ENCODE measurements at places on chromosomes 5 and 9.

GRCh38 chr9:70921136-70921535 lies 200.3 kb downstream of the TRPM3 start:
- no peak for DNase-seq

GRCh38 chr5:129767927-129768380 lies 20.1 kb downstream of the MINAR2 start:
- DNase-seq: peak; percentile 63

GRCh38 chr5:62488531-62488930 lies 76.0 kb downstream of the IPO11 start:
- DNase-seq: no peak

GRCh38 chr9:113957821-113958341 lies 81.8 kb downstream of the ZNF618 start:
- DNase-seq: no peak

- DNase-seq: no peak
Observed at GRCh38 chr5:149188383-149188782, 47.1 kb downstream of the ABLIM3 start.

DNA sequence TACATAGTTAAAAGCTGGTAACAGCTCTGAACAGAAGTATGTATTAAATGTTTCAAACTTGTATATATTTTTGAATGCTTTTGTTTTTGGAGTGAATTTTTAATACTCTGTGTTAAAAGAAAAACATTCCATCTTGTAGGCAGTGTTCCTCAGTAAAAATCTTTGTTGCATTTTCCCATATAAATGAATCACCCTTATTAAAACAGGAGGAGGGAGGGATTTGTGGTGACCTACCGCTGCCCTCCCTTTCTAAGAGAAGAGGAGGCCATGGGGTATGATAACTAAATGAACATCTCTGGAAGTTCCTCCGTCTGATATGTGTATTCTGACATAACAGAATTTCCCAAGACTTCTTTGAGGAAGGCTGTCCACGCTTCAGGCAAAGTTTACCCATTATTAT lies 53.4 kb downstream of the INIP start:
- DNase-seq: no peak

DNA sequence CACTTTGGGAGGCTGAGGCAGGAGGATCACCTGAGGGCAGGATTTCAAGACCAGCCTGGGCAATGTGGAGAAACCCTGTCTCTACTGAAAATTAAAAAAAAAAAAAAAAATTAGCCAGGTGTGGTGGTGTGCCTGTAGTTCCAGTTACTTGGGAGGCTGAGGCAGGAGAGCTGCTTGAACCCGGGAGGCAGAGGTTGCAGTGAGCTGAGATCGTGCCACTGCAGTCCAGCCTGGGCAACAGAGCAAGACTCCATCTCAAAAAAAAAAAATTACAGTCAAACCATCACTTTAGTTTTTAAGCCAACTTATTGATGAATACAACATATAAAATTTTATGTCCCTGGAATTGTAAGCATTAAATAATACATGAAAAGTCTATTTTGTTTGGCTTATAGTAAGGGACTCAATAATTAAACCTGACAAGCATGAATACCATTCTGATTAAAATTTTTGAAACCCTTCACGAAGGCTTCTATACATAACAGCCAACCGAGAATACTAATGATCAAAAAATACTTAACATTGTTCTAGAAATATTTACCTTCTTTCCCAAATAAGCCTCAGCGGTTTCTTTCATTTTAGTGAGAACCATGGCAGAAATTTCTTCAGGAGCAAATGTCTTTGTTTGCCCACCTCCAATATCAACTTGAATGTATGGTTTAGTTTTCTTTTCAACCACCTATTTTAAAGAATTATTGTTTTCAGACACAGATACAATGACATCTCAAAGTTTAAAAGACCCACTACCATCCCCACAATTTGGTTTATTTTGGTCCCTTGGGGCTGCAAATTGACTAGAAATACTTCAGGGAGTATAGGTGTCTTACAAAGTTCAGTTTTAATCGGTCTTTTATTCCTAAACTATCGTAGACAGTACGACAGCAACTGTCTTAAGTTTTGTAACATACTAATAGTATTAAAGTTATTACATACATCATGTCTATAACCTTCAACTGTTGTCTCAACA lies 1.2 kb downstream of the HSPA5 start:
- no peak for DNase-seq

DNA sequence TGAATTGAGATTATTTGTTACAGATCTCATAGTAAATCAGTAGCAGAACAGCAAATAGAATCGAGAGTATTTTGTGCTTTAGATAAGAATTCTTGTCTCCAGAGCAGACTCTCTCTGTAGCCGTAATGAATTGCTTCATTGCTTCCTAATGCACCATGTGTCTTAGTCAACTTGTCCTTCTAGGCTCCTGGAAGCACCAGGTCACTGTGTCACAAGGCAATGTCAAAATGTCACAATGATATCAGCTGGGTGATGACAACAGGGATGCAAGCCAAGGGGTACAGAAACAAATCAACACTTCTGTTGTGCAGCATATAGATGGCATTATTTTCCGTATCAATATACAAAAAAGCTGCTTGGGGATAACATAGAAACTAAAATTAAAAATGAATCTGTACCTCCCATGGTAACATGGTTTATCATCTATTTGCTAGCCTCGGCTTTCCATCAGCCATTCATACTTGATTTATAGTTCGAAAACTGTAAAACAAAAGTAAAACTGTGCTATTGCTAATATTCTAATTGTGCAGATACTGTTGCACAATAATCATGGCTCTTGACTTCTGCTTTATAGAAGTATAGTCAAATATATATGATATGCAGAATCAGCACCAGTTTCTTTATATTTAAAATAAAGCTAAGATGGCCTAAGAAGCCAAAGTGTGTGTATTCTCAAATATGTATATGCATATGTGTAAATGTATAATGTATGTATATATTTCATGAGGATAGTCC lies 435.9 kb upstream of the TLE4 start:
- DNase-seq: no peak

DNA sequence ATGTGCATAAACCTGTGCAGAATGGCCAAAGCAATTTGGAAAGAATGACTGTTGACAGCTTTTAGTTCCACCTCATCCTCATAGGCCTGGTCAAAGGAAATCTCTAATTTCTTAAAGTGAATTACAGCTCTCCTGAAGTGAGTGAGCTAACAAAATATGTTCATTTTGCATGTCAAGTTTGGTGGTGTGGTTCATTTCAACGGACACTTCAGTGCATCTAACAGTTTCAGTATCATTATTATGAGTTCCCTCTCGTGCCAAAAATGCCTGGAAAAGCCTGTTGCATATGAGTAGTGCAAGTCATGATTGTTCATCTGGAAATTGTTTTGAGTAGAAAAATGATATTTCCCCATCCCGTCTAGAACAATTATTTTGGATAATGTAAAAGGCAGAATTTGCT lies 53.2 kb upstream of the HMHB1 start:
- no peak for DNase-seq

- no peak for DNase-seq
Observed at GRCh38 chr9:137881591-137882505, 4.3 kb downstream of the CACNA1B start.

GRCh38 chr5:139146809-139147482 lies 51.2 kb downstream of the SIL1 start:
- DNase-seq: no peak

DNA sequence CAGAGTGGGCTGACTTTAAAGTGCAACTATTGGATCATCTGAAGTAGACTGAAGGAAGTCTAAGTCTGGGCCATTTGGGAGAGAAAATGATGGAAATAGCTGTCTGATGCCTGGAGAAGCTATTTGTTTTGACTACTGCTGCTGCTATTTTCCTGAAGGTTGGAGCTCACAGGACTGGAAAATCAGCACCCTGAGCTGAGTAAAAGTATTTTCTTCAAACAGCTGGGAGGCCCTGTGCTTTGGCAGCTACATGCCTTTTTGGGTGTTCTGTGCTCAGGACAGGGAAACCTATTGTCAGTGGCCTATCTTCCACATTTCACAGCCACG lies 302.6 kb downstream of the ENC1 start:
- no peak for DNase-seq

DNA sequence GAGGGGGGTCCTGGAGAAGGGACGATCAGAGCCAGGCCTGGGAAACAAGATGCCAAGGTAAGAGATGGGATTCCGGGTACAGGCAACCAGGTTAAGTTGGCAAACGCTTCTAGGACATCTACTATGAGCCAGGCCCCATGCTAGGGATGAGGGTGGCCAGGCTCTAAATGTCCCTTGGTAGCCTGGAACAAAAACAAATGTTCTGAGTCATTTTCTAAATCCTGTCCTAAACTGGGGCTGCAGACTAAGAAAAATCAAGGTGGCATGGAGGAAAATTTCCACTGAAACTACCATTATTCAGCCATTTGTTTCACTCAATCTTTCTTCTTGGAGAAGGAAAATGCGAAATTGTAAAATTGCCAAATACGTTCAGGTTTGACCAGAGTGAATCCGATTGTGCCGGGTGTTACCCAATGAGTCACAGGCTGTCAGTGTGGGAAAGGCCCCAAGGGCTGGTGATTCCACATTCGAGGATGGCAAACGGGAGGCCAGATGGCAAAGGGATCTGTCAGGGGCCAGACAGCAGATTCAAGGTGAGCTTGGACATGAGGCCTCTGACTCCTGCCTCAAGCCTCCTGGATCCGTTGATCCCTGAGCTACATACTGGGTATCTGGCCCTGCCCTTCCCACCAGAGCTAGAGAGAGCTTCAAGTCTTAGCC lies 57.6 kb downstream of the PAX5 start:
- DNase-seq: no peak

- no peak for DNase-seq
Observed at GRCh38 chr9:76878933-76879332, 27.0 kb downstream of the PRUNE2 start.

- DNase-seq: no peak
Observed at GRCh38 chr5:68479524-68479923, 264.0 kb downstream of the PIK3R1 start.

DNA sequence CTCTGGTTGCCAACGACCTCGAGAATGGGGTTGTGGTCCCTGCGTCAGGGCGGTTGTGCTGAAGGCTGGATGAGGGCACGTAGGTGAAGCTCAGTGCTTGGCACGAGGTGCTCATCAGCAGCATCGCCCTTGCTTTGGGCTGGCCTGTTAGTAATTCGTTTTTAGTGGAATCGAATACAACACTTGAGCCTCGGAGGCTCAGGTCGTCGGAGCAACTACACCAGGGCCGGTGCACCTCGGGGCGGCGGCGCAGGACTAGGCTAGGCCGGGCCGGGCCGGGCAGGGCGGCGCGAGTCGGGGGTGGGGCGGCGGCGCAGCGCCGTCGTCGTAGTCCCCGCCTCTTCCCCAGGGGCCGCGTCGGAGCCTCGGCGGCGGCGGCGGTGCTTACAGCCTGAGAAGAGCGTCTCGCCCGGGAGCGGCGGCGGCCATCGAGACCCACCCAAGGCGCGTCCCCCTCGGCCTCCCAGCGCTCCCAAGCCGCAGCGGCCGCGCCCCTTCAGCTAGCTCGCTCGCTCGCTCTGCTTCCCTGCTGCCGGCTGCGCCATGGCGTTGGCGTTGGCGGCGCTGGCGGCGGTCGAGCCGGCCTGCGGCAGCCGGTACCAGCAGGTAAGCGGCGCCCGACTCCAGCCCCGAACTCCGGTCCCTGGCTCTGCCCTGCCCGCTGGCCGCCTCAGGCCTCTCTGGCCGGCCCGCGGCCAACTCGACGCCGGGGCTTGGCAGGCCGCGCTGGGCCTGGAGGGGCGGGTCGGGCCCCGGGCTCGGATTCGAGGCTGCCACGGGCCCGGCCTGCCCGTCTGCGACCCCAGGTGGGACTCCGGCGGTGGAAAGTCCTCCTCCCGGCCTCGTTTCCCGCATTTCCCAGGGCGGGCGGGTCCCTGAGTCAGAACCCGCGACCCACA lies at the start of gene NDFIP1:
Gene NDFIP1 (plus strand): TSS at position 348 of the 899 bp plus-strand sequence. CDS start 196 bp downstream, at position 544.
- DNase-seq: peak; percentile 89

DNA sequence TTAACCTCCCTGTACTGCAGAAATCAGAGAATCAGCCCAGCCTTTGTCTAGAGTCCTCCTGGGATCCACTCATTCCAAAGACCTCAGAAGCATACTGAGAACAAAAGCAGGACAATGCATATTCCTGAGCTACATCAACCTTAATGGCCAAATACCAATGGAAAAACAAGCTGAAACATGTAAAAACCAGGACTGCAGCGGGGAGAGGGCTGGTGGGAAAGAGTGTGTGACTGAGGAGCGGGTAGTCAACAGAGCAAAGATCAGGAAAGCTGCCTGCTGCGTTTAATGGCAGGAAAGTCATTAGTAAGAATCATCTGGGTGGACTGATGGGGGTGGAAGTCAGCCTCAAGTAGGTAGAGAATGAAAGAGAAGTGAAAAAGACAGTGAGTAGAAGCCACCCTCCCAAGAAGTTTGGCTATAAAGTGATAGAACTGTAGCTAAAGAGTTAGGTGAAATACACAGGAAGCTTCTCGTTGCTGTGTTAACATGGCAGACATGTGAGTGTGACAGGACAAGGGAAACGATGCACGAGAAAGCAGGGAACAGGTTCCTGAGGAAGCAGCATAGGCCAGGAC lies 88.1 kb downstream of the OTULIN start:
- no peak for DNase-seq

DNA sequence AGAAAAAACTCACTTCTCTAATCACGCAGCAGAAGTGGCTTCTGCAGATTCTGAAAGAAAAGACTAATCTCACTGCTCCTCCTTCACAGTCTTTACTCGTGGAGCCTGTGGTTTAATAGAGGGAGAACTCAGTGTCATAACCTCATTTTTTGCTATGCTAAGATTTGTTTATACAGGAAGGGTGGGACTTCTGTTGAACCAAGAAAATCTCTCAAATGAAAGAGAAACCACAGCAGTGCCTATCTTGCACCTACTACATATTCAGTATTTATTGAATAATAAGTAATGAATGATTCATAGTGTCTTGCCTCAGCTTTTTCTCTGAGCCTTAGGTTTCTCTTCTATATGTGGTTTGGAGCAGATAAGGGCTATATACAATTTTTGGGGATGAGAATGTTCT lies 136.1 kb upstream of the DMAC1 start:
- DNase-seq: no peak
